Activated CD4-positive, alpha-beta T cell treated with anti-CD3 and anti-CD28 coated beads, Interleukin-2, amount 10 ng/mL, durations not matched to agents 7 days and 5 days (primary cell): ENCODE measurements at places on chromosomes 7 and 10. TPM values are rescaled to one million over a fixed set of nuclear protein-coding genes. Genes with fewer than 3 reads are reported as not detected.

DNA sequence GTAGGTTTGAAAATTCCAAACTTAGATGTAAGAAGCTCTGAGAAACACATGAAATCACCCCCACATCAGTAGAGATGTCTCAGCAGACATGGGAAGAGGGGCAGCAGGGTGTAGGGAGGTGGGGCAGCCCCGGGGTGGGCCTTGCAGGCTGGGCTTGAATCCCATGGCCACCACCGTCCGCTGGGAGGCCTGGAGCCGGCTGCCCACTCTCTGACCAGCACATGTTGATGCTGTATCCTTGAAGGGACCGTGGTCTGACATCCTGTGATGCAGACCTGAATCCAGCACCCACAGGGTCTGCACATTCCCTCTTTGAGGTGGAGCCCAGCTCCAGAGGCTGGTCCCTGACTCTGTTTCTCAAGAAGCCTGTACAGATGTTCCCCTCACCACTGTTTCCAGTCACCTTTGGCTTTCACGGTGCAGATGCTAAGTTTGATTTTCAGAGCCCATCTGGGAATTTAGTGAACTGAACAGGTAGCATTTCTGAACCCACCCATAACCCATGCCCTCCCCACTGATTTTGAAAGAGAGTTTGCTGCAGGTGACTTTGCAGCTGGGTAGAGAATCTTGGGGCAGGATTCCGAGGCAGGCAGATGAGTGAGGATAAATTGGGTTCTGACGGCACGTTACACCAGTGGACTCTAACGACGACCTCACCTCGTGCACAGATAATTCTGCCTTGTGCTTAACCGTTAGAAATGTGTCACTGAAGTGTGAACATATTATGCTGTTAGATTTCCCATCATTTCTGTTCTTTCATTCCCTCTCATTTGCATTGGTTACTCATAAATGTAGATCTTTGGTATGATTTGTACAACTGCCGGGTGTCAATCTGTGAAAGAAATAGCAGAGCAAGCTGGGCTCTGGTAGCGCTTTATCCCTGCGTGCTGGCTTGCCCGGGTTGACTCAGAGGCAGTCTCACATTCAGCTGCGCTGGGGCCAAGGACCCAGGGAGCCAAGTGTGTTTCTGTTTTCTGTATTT lies 45.7 kb downstream of the IKZF1 start:
- peaks cover 91% of the 10 kb centered on the region for H3K36me3 ChIP-seq
- no peaks in the 10 kb centered on the region for H3K27me3 ChIP-seq
- H3K4me1 ChIP-seq, result peaks cover 97% of the 10 kb centered on the region
- peak; percentile 80 for DNase-seq
- peak overlapping the region; percentile 61 for H3K4me3 ChIP-seq
- peak overlapping the region; percentile 94 for H3K27ac ChIP-seq

DNA sequence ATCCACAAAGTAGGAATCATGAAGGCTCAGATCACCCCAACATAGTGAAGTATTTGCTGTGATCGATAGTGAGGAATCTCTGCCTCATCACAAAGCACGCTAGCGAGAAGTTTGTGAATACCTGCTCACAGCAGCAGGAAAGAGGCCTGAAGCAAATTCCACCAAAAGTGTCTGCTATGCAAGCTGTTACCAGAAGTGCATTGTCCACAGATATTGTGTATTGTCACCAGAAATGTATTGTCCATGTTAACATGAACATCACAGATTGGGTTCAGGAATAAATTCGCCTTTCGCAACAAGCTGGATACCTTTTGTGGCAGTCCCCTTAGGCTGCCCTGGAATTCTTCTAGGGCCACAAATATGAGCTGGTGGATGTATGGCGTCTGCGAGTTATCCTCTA lies 127.9 kb downstream of the MARCHF5 start:
- DNase-seq, result no peak
- no peak overlapping the region for H3K27ac ChIP-seq

GRCh38 chr7:97421307-97421930 lies 303.9 kb downstream of the SDHAF3 start:
- H3K4me3 ChIP-seq, result no peak overlapping the region
- H3K27ac ChIP-seq, result no peak overlapping the region
- H3K36me3 ChIP-seq, result no peaks in the 10 kb centered on the region
- no peak for DNase-seq
- no peaks in the 10 kb centered on the region for H3K27me3 ChIP-seq

- H3K27ac ChIP-seq, result peak overlapping the region; percentile 71
- peaks cover 86% of the 10 kb centered on the region for H3K4me1 ChIP-seq
- no peak for DNase-seq
Observed at GRCh38 chr10:71755179-71755879, 18.0 kb downstream of the VSIR start.

The GFRA1 gene
- total RNA-seq, result not detected

DNA sequence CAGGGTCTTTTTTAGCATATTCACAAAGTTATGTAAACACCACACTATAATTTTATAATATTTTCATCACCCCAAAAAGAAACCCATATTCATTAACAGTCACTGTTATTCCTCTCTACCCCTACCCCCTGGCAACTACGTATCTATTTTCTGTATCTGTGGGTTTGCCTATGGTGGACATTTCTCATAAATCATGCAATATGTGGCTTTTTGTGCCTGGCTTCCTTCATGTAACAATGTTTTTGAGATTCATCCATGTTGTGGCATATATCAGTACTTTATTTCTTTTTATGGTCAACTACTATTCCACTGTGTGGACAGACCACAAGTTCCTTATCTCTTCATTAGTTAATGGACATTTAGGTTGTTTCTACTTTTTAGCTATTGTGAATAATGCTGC lies 59.1 kb upstream of the PAPSS2 start:
- peaks cover 3% of the 10 kb centered on the region for H3K27me3 ChIP-seq
- H3K4me1 ChIP-seq, result peaks cover 11% of the 10 kb centered on the region
- no peak for DNase-seq

DNA sequence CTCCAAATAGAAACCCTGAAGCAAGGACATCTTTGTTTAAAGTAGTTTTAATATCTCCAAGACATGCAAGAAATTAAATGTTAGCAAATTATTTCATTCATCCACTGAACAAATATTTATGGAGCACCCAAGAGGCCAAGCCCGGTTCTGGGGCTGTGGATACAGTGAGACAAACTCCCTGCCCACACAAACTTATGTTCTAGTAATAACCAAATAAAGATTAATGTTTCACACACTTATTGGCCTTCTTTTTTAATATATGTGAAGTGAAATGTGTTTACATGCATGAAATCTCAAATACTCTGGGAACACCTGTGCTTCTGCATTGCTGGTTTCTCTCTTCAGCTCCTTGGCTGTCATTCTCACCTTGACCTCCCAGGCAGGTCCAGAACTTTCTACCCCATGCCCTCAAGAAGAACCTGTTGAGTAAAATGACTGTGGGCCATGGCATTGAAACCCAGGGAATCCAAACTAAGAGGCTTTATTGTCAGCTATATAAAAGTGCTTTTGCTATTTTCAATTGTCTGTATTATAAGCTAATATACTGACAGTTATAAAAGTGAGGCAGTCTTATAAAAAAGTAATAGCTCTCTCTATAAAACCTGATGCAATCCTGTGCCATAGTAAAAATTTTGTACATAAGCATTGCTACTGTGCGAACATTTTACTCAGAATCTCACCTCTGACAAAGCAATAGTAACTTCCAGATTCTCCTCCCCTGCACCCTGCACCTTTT lies 43.7 kb downstream of the SVIL start:
- H3K36me3 ChIP-seq, result no peaks in the 10 kb centered on the region
- H3K27me3 ChIP-seq, result no peaks in the 10 kb centered on the region
- H3K4me3 ChIP-seq, result no peak overlapping the region
- no peak for DNase-seq
- H3K4me1 ChIP-seq, result peaks cover 10% of the 10 kb centered on the region
- no peak overlapping the region for H3K27ac ChIP-seq

- peak overlapping the region; percentile 84 for H3K27ac ChIP-seq
- DNase-seq, result no peak
- H3K4me1 ChIP-seq, result peaks cover 73% of the 10 kb centered on the region
- H3K27me3 ChIP-seq, result no peaks in the 10 kb centered on the region
- peak overlapping the region; percentile 0 for H3K4me3 ChIP-seq
- H3K36me3 ChIP-seq, result peaks cover 68% of the 10 kb centered on the region
Observed at GRCh38 chr10:104260775-104261115, 6.1 kb downstream of the GSTO1 start.

- no peaks in the 10 kb centered on the region for H3K27me3 ChIP-seq
- no peaks in the 10 kb centered on the region for H3K36me3 ChIP-seq
- peaks cover 44% of the 10 kb centered on the region for H3K4me1 ChIP-seq
- no peak overlapping the region for H3K4me3 ChIP-seq
Observed at GRCh38 chr7:38316733-38317360, 43.4 kb upstream of the TARP start.

GRCh38 chr10:92691591-92692079 lies 1.9 kb downstream of the HHEX start:
- H3K27ac ChIP-seq, result no peak overlapping the region
- peaks cover 77% of the 10 kb centered on the region for H3K27me3 ChIP-seq
- peaks cover 4% of the 10 kb centered on the region for H3K36me3 ChIP-seq
- peaks cover 22% of the 10 kb centered on the region for H3K4me1 ChIP-seq

- peaks cover 9% of the 10 kb centered on the region for H3K27me3 ChIP-seq
- H3K4me1 ChIP-seq, result peaks cover 3% of the 10 kb centered on the region
- H3K4me3 ChIP-seq, result no peak overlapping the region
- no peak overlapping the region for H3K27ac ChIP-seq
- DNase-seq, result no peak
- peaks cover 3% of the 10 kb centered on the region for H3K36me3 ChIP-seq
Observed at GRCh38 chr7:17471325-17471724, 172.9 kb downstream of the AHR start.

- no peaks in the 10 kb centered on the region for H3K27me3 ChIP-seq
- peak overlapping the region; percentile 54 for H3K27ac ChIP-seq
- H3K4me3 ChIP-seq, result no peak overlapping the region
- peaks cover 2% of the 10 kb centered on the region for H3K4me1 ChIP-seq
- H3K36me3 ChIP-seq, result peaks cover 68% of the 10 kb centered on the region
Observed at GRCh38 chr7:64551375-64552142, 11.3 kb downstream of the ZNF680 start.

GRCh38 chr10:123390874-123391273 lies 236.7 kb downstream of the BUB3 start:
- no peak for DNase-seq
- H3K27ac ChIP-seq, result no peak overlapping the region

The VAX1 gene
- not detected for total RNA-seq

The ASZ1 gene
- total RNA-seq, result not detected

- no peak for DNase-seq
- H3K4me1 ChIP-seq, result no peaks in the 10 kb centered on the region
- no peaks in the 10 kb centered on the region for H3K27me3 ChIP-seq
- no peaks in the 10 kb centered on the region for H3K36me3 ChIP-seq
- no peak overlapping the region for H3K27ac ChIP-seq
Observed at GRCh38 chr10:95982200-95982599, 61.2 kb upstream of the CCNJ start.

- no peak overlapping the region for H3K27ac ChIP-seq
- no peak overlapping the region for H3K4me3 ChIP-seq
- H3K27me3 ChIP-seq, result peaks cover 2% of the 10 kb centered on the region
- H3K36me3 ChIP-seq, result no peaks in the 10 kb centered on the region
- DNase-seq, result no peak
Observed at GRCh38 chr7:4143511-4144171, 538.5 kb upstream of the FOXK1 start.

DNA sequence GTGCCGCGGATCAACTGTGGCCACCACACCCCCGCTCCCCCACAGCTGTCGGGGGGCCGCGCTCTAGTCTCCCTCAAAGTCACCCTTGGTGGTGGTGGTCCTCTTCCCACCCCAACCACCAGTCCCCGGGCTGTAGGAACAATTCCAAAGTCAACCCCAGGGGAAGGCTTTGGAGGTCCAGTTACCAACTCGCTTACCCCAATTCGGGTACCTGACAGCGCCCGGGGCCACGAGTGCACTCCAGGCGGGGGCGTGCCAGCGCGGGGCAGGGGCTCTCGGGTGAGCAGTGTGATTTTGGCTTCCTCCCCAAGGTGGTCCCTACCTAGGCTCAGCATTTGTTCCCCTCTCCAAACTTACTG lies 584 bp upstream of the ZMIZ1 start:
- peak overlapping the region; percentile 41 for H3K27ac ChIP-seq
- DNase-seq, result peak; percentile 34
- peak overlapping the region; percentile 78 for H3K4me3 ChIP-seq
- peaks cover 58% of the 10 kb centered on the region for H3K4me1 ChIP-seq
